ENCODE measurements at places on chromosomes 4 and X. TPM values are rescaled to one million over a fixed set of nuclear protein-coding genes. Genes with fewer than 3 reads are reported as not detected.

The RTL9 gene
- polyA plus RNA-seq = not detected

The RAB39B gene
- polyA plus RNA-seq = 10.0 TPM

The NFKB1 gene
- polyA plus RNA-seq = 9.2 TPM

The ERCC6L gene
- polyA plus RNA-seq = 0.59 TPM

The OCIAD1 gene
- 144 TPM for polyA plus RNA-seq

The CT55 gene
- polyA plus RNA-seq = not detected

The FGFBP1 gene
- polyA plus RNA-seq = not detected

The CSN1S1 gene
- not detected for polyA plus RNA-seq

The TDO2 gene
- polyA plus RNA-seq = not detected

The ZNF827 gene
- 0.92 TPM for polyA plus RNA-seq

The PACRGL gene
- 4.0 TPM for polyA plus RNA-seq

The DCX gene
- not detected for polyA plus RNA-seq

The CCKAR gene
- polyA plus RNA-seq = not detected

The EREG gene
- polyA plus RNA-seq = not detected

The PPP2R3B gene
- 9.9 TPM for polyA plus RNA-seq

The VSIG4 gene
- polyA plus RNA-seq = not detected

The CXorf49 gene
- polyA plus RNA-seq = not detected

The ATOH1 gene
- not detected for polyA plus RNA-seq

The POU4F2 gene
- polyA plus RNA-seq = not detected

The NAP1L2 gene
- 4.2 TPM for polyA plus RNA-seq

The RTL3 gene
- not detected for polyA plus RNA-seq

The DHRSX gene
- polyA plus RNA-seq = 16.5 TPM

The MCF2 gene
- not detected for polyA plus RNA-seq

The NAA11 gene
- not detected for polyA plus RNA-seq

The FAM47B gene
- polyA plus RNA-seq = not detected

The MAGEA2 gene
- polyA plus RNA-seq = not detected

Data from CD4-positive, CD25-positive, alpha-beta regulatory T cell (primary cell).